ENCODE measurements at places on chromosomes 6 and 20.

DNA sequence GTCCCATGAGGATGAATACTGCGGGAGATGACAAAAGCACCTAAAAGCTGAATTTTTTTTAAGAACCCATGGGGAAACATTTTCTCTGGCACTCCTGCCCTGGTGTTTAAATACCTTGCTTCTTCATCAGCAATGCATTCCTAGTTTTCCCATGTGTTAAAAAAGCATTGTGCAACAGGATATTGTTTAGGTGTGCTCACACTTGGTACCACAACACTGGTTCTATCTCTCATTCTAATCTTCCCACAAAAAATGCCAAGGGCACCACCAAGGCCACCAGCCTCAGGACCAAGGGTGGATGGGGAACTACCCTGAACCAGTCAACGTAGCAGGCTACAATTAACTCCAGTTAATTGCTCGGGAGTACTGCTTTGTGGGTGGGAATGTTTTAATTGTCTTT lies 50.9 kb downstream of the ALDH5A1 start:
- DNase-seq, result no peak

DNA sequence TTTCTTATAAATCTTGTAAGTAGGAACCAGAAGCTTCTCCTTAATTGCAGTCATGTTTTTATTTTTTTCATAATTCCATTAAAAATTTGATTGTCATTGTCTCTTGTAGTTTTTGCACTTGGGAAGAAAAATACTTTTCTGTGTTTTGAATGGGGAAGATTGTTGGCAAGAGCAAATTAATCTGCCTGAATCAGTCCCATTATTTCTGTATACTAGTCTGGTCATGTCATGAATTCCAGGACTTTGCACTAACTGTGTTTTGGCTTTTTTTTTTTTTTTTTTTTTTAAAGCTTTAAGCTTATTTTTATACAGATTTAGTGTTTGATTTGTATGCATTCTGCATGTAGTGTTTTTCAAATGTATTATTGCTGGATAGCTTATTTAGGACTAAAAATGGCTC lies 47.6 kb downstream of the RALGAPB start:
- no peak for DNase-seq

DNA sequence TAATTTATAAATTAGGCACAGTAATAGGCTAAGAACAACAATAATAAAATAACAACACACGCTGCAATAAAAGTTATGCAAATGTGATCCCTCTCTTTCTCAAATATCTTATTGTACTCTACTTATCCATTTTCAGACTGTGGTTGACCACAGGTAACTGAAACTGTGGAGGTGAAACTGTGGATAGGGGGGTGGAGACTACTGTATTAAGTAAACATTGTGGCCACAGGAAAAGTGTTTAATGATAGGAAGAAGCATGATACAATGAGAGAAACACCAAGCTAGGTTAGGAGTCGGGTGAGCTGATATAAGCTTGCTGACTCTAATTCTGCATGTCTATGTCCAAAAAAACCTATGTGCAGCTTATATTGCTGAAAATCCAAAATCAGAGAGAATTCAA lies 23.0 kb downstream of the NHLRC1 start:
- no peak for DNase-seq

GRCh38 chr6:3852391-3852790 lies 3.2 kb downstream of the FAM50B start:
- no peak for DNase-seq

DNA sequence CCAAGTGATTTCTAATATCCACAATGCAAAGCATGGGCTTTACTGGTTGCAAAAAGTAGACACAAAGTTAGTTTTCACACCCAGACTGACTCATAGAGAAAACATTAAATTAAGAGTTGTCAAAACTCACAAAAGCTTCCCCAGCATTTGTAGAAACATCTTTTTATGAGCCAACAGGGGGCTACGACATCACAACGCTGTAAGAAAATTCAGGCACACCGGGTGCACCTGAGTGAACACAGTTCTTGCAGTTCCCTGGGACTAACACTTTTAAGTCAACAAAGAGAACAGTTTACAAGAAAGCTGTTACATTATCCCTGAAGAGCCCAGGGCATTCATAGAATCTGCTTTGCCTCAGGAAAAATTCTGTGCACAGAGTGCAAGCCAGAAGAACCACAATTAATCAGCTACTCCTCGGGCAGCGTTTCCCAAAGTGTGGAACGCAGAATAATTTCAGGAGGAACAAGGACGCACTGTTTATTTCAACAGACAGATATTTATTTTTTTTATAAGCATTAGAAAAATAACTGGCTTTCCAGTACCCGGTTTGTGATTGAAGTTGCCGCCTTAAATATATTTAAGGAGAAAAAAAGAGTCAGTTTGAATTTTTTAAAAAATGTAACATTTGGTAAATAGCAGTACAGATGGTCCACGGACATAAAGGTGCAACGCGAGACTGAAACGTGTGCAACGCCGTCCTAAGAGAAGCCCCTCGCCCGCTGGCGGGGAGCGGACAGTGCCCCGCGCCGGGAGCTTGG lies 1.2 kb downstream of the NCOA5 start:
- DNase-seq, result peak; percentile 38

DNA sequence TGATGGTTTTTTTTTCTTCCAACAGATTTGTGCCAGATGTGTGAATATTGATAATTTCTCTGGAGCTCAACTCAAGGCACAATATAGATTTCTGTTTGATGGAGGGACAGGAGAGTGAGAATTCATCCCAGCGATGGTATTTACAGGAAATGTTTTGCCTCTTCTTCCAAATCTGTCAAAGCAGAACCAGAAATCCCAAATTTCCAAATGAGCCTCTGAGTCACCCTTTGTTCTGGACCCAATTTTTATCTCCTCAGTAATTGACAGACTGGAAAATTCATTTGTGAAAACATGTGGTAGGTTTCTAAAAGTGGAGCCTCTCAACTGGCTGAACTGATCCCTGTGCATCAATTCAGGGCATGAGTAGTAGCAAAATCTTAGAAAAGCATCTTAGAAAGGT lies 223.2 kb upstream of the TSHZ2 start:
- DNase-seq, result no peak

DNA sequence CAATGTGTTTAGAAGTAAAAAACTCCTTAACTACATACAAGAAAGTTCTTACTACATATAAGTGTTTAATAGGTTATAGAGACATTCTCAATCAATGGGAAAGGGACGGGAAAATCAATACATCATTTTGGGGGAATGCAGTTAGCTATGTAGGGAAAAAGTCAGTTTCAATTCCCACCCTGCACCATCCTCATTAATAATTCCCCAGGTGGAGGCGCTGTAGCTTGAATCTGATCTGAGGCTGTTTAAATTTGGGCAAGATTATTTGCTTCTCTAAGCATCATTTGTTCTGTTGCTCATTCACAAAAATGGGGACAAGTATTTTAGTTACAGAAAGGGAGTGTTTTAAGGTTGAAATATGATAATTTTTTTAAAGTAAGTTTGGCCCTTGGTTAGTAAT lies 19.1 kb downstream of the OLIG3 start:
- no peak for DNase-seq

DNA sequence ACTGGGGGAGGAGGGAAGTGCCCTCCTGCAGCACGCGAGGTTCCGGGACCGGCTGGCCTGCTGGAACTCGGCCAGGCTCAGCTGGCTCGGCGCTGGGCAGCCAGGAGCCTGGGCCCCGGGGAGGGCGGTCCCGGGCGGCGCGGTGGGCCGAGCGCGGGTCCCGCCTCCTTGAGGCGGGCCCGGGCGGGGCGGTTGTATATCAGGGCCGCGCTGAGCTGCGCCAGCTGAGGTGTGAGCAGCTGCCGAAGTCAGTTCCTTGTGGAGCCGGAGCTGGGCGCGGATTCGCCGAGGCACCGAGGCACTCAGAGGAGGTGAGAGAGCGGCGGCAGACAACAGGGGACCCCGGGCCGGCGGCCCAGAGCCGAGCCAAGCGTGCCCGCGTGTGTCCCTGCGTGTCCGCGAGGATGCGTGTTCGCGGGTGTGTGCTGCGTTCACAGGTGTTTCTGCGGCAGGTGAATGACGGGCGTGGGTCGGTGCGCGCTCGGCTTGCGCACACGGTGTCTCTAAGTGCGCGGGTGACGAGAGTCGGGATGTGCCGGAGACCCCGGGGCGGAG lies at the start of gene CDKN1A:
TSS of gene CDKN1A (plus strand) at position 227 of the 555 bp plus-strand sequence. CDS start 5,388 bp downstream, outside the sequence.
- peak; percentile 91 for DNase-seq

GRCh38 chr6:14873101-14873500 lies 372.8 kb upstream of the JARID2 start:
- peak; percentile 58 for DNase-seq

- DNase-seq, result no peak
Measured at GRCh38 chr6:84633771-84634170, 130.6 kb downstream of the TBX18 start.

DNA sequence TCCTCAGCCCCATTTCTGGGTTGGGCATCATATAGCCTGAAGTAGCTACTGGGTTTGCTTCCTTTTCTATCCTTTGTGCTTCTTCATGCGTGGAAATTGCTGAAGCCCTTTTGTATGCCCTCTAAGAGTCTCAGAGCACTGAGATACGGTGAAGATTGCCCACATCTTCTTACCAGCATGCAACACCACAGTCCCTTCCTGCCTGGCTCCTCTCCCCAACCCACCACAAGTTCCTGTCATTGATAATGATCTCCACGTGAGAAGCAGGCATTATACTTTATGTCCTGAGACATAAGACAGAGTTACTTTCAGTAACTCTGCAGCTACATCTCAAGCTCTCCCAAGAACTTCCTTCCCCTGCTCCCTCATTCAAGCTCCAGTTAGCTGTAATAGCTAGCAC lies 15.8 kb upstream of the PLCB4 start:
- DNase-seq, result no peak

- DNase-seq, result no peak
Measured at GRCh38 chr20:48847498-48848205, 19.9 kb upstream of the PREX1 start.

DNA sequence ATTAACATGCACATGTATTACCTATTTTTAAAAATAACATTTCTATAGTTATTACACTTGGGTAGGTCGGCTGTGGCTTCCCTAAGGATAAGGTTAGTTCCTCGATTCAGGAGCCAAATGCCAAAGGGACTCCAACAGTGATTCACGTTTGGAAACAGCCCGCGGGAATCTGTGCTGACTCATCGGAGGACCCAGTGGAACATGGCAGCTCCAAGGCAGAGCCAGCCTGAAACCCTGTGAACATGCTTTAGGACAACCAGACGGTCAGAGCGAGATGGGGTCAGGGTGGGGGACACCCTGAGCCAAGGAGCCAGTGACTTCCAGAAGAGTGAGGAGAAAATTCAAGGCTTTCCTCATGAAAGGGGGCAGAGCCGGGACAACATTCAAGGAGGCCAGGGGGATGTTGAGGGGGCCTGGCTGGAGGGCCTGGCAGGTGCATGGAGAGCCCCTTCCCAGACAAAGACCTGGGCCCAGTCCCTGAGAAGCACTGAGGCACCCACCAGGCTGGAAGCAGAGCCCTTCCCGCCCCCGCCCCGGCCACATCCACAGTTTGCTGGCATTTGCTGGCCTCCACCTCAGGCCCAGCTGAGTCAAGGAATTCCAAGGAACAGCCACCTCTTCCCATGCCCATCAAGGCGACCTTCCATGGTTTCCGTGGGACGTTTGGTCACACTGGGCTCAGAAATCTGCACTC lies 133.2 kb downstream of the SNX5 start:
- DNase-seq, result no peak

GRCh38 chr6:105805501-105806023 lies 280.6 kb upstream of the PRDM1 start:
- no peak for DNase-seq

- no peak for DNase-seq
Measured at GRCh38 chr6:14810021-14810420, 435.8 kb upstream of the JARID2 start.
